ENCODE measurements at places on chromosomes 2 and 18.

- DNase-seq = no peak
Measured at GRCh38 chr2:66531567-66531966, 96.6 kb downstream of the MEIS1 start.

GRCh38 chr2:171921970-171922229, 361 bp upstream of the HAT1 start:
- no peak for DNase-seq

DNA sequence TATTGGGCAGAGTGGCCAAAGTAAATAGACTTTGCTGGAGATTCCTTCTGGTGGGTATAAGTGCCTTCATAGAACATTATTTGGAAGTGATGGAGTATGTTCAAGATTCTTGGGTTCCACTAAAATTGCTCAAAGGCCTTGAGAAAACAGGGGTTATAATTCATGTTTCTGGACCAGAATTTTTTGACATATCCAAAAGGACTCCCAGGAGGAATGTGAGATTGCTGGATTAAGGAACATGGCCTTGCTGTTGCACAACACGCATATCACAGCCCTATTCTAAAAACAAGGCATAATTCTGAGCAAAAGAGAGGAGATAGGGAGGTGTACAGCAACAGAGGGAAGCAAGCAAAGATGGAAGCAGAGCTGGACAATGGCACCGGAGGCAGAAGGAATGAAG, 111.7 kb upstream of the TNP1 start:
- DNase-seq = no peak

- DNase-seq = no peak
Measured at GRCh38 chr2:62055724-62056336, 140.1 kb upstream of the B3GNT2 start.

DNA sequence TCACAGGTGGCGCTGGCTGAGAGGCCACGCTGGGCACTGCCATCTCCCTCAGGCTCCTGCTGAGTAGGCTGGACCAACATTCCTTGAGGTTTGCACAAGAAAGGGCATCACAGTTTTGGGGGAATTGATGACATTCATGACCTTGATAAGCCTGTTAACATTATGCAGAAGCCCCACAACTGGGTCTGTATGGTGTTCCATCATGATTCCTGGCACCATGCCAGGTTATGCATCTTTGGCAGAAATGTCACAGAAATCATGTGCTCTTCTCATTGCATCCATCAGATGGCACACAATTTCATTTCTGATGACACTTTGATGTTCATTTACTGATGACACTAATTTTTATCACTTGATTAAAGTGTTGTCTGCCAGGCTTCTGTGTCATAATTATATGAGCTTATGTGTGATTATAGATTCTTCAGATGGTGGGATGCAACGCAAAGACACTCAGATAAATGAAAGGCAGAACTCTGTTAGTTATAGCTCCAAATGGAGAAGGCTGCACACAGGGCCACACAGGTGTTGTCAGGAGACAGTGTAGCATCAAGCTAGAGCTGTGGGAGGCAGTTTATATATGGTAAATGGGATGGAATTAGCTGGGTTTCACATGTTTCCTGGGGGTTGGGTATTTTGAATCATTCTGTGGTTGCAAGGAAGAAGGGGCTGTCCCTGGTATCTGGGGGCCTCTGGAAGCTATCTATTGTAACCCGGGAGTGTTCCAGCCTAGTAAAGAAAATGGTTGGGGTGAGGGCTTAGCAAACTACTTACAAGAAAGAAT, 191.3 kb downstream of the SLC39A10 start:
- no peak for DNase-seq

GRCh38 chr2:40412456-40412855, 39.4 kb downstream of the SLC8A1 start:
- no peak for DNase-seq

- no peak for DNase-seq
Measured at GRCh38 chr18:54928236-54928635, 31.0 kb downstream of the CCDC68 start.

DNA sequence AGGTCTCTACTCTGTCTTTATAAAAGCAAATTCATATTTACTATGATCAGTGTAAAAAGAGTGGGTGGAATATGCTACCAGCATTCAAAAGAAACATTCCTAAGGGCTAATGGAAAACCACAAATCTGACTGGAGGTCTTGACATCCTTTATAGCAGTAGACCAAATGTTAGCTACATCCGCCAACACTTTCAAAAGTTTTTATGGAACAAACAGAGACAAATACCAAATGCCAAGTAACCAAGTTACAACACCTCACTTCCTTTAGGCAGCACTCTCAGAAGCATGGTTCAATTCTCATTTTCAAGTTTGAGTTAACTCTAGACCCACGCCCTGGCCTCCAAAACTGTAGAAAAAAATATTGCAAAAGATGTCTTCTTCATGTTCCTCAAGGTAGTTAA, 78.3 kb upstream of the SETBP1 start:
- no peak for DNase-seq

- no peak for DNase-seq
Measured at GRCh38 chr2:222730366-222730999, 59.0 kb downstream of the MOGAT1 start.

GRCh38 chr2:172373766-172374165, 53.6 kb upstream of the ITGA6 start:
- DNase-seq = no peak

DNA sequence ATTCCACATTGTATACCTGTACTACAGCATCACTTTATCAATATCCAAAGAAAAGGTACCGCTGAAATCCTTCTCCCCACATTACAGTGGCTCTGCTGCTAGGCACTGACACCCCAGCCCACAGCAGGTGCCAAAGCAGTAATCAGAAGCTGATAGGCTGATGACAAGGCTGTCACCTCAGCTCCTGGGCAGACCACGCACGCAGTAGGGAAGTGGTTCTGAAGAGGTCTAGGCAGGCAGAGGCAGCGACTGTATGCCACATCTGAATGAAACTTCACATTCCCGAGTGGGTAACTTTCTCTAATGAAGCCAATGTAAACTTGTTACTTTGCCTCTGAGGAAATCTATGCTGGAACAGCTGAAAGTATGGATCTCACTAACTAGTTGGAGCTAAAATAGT, 113.0 kb downstream of the MEP1B start:
- no peak for DNase-seq

GRCh38 chr2:84781942-84782716, 98.8 kb downstream of the TRABD2A start:
- peak; percentile 5 for DNase-seq

DNA sequence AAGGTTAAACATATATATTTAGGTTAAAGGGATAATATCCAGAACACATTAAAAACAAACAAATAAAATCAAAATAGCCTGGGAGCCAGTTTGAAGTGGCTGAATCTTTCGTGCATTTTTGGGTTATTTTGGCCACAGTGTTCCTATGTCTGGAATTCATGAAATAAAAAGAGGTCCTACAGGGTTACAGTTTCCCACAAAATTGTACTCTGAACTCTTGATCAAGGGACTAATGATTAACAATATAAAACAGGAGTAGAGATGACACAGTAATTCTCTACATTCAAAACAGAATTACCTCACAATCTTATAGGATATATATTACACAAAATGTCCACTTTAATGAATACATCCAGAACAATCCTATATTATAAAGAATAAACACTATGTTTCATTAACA, 24.9 kb downstream of the VPS4B start:
- DNase-seq = no peak

- DNase-seq = no peak
Measured at GRCh38 chr2:88053296-88053695, 2.3 kb downstream of the KRCC1 start.

DNA sequence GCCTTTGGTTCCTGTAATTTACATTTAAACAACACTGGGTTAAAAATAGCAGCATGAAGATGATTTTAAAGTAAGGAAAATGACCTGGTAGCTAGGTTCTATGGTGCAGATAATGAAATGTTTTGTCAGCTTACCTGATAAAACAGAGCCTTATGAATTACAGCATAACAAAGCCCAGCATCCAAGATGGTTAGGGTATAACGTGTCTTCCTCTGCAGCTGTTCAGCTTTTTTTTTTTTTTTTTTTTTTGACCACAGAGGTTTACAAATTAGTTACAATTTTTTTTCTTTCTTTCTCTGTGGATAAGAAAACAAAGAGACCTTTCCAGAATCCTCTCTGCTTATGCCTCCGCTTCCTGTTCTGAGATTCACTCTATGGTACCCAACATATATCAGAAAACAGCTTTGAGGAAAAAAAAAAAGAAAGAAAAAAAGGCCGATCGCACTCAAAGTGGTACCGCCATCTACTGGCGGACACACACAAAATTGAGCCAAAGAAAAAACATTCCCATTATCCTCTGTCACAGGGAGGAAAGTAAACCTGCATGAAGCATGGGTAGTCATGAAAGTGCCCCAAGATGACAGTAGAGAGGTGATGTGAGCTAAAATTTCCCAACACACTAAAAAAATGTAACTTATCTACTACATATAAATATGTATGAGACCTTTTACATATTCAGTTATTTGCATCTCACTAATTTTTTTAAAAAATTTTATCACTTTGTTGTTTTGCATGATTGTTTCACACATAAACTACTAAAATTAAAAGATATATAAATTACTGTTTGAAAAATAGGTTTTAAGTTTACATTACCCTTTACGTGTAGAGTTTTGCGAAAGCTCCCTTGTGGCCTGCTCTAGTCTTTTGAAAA, at the start of gene SCN3A:
Gene SCN3A (minus strand): TSS at position 362 of the 871 bp plus-strand sequence. CDS start 27,656 bp downstream, outside the sequence.
- no peak for DNase-seq

- no peak for DNase-seq
Measured at GRCh38 chr2:127100251-127101047, 6.5 kb downstream of the BIN1 start.

GRCh38 chr2:152075461-152076050, 23.3 kb downstream of the CACNB4 start:
- DNase-seq = no peak

DNA sequence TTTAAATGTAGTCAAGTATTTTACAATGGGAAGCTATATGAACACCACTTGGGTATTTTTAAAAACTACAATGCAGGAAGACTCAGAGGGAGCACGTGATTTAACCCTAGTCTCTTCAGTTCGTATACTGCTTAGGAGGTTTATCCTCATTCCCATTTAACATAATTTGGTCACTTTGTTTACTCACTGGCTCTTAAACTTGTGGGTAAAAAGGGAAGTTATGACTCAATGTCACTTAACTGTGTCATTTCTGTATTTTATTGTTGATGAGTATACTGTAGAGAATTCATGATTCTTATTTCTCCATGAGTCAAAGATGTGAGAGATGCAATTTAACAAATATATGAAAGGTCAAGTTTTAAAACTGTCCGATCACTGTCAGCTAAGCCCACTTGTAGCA, 48.2 kb downstream of the SLC66A3 start:
- DNase-seq = no peak

Measured in activated CD4-positive, CD25-positive, alpha-beta regulatory T cell (primary cell).